KG1 (cell line): ENCODE measurements at places on chromosomes 5 and 9.

GRCh38 chr5:149011728-149012127, 51.1 kb downstream of the SH3TC2 start:
- no peak for DNase-seq

DNA sequence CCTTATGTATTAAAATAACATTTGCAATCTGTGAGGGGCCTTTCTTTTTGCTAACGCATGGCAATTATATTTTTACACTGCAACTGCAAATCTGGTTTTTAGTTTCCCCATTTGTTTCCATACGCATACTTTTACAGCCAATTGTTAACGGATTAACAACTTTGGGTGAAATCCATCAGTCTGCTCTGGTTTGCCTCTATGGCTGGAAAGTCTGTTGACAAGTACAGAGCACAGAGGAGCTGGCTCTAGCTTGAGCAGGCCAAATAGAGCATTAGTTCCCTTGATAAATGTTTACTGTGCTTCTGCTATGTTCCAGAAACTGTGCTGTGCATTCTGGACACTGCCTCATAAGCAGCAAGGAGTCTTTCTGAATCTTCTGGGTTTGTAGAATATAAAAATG, 400.4 kb upstream of the KIF2A start:
- no peak for DNase-seq

DNA sequence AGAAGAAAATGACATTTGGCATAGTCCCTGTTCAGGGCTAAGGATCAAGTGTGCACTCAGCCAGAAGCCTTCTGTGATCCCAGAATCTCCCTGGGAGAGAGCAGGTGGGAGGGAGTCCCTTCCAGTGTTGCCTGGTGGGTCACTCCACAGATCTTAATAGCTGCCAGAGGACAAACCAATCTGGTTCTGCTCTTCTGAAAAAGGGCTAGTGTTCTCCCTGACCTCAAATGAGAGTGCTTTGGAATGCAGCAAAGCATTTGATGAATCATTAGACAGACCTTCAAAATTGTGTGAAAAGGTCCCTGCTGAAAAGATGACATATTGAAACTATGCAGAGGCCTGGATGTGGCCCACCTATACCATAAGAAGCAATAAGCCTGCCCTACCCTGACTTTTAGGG, 339.7 kb downstream of the TMEM232 start:
- DNase-seq = no peak

- DNase-seq = no peak
Observed at GRCh38 chr5:167140548-167141291, 1150.7 kb upstream of the WWC1 start.

DNA sequence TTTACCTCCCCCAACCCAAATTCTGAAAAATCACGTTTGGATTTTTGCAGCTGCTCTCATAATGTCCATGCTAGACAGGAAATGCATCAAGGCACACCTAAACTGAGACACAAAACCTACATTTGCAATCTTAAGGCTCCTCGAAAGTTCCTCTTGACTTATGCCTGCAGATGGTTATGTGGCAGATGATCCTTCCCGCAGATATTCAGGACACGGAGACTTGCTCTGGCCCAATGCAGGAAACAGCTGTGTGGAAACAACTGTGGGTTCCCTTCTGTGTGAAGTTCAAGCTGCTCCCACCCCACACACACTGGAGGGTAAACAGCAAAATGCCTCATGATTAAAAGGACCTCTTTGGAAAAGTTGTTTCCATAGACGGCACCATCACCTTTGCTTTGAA, 253.8 kb downstream of the EBF1 start:
- no peak for DNase-seq

DNA sequence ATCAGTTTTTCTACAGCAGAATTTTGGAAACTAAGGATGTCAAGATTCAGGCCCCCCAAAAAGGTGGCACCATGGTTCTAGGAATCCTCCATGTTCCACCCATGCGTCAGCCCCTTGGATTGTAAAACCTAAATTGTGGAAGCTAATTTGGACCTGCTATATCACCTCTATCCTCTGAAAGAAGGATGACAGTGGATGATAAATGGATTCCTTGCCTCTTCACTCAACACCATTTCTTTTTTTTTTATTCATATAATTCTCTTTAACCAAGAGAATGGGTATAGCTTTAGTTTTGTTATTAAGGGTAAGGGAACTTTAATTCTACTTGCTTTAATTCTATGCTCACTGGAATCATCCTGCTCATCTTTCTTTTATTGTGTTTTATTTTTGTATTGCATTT, 71.8 kb downstream of the GNAQ start:
- DNase-seq = no peak

- no peak for DNase-seq
Observed at GRCh38 chr5:16603295-16603694, 13.5 kb downstream of the RETREG1 start.

DNA sequence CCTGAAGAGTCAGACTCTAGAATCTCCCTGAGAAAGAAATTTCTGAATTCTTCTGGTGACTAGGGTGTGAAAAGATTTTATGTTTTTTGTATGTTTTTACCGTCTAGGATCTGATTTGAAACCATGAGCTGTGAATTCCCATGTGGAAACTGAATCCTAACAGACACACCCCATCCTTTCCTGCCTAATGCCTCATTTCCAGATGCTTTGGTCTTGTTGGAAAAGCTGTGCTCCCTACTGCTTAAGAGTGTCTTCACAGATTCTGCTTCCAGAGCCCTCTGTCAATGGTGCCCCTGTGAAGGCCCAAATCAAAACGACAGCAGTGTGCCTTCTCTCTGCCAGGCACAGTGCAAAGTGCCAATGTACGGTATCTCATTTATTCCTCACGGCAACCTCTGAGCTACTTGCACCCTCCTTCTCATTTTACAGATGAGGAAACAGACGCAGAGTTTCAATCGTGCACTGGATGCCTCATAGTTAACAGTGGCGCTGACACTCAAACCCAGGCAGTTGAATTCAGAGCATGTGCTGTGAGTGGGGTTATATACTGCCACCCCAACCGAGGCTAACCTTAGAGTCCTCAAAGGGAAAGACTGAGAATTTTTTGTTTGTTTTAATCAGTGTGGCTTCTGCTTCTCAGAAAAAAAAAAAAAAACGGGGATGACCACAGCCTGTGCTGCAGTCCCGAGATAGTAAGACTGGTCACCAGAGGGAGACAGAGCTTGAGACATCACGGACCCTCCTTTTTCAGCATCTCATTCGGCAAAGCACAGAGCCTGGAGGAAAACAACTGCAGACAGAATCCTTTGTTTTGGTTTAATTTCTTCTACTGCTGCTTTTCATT, 188.4 kb downstream of the SNCAIP start:
- no peak for DNase-seq

DNA sequence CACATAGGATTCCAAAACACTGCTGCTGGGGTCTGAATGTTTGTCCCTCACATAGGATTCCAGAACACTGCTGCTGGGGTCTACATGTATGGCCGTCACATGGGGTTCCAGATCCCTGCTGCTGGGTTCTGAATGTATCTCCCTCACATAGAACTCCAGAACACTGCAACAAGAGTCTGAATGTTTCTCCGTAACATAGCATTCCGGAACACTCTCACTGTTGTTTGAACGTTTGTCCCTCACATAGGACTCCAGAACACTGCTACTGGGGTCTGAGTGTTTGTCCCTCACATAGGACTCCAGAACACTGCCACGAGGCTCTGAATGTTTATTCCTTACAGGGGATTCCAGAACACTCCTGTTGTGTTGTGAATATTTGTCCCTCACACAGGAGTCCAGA, 216.8 kb downstream of the FOXD4L6 start:
- no peak for DNase-seq
